ENCODE measurements at places on chromosomes 5 and 9. TPM values are rescaled to one million over a fixed set of nuclear protein-coding genes. Genes with fewer than 3 reads are reported as not detected.

Gene RETREG1
- 8.3 TPM for total RNA-seq

Gene LCN2
- not detected for total RNA-seq

Gene MAMDC2
- 1.5 TPM for total RNA-seq

Gene ELOVL7
- under 0.01 TPM for total RNA-seq

Gene LECT2
- not detected for total RNA-seq

Gene TAF11L5
- total RNA-seq, result not detected

Gene CARTPT
- not detected for total RNA-seq

- no peak for DNase-seq
Observed at GRCh38 chr9:68609901-68610415, 69.3 kb upstream of the TMEM252 start.

GRCh38 chr9:126860757-126861466, 473 bp downstream of the ZBTB34 start:
- DNase-seq, result peak; percentile 92

DNA sequence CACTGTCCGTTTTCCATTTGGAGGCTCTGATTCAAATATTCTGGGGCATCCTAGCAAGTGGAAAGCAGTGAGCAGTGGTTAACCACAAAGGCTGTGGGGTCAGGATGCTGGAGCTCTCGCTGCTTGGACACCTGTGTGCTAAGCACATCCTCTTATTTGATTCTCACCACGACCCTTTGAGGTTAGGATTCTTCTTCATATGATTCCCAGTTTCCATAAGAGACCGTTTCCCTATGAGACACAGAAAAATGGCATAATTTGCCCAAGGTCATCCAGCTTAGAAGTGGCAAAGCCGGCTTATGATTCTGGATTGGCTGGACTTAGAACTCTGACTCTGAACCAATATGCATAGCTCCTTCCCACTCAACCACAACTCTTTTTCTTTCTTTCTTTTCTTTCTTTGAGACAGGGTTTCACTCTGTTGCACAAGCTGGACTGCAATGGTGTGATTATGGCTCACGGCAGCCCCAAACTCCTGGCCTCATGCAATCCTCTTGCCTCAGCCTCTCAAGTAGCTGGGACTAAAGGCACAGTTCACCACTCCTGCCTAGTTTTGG, 207.7 kb downstream of the TTLL11 start:
- peak; percentile 44 for DNase-seq

DNA sequence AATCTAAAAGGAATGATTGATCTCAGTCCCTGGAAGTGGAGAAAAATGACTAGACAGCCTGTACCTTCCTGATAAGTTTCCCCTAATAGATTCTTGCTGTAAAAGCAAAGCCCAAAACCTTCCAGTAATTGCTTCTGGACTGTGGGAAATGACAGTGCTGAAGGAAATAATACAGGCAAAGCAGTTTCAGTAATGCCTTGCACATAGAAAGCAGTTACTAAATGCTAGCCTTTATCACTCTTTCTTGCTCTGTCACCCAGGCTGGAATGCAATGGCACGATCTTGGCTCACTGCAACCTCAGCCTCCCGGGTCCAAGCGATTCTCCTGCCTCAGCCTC, 50.3 kb downstream of the MAP1B start:
- no peak for DNase-seq

- DNase-seq, result peak; percentile 66
Observed at GRCh38 chr9:114273461-114273881, 49.4 kb upstream of the ORM1 start.

DNA sequence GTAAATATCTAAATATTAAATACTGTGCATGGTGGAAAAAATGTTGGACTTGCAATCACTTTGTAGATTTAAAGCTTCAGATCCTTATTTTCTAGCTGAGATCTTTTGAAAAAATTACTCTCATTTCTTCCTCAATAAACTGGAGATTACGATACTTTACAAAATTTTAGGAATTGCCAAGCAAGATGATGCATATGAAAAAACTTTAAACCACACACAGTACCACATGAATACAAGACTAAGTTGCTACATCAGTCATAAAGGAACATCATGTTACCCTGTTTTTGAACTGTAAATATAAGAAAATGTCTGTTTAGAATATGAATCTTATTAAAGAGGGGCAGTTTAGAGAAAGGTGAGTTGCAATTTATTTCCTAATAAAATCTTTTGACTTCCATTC, 703.6 kb upstream of the NUDT12 start:
- no peak for DNase-seq

DNA sequence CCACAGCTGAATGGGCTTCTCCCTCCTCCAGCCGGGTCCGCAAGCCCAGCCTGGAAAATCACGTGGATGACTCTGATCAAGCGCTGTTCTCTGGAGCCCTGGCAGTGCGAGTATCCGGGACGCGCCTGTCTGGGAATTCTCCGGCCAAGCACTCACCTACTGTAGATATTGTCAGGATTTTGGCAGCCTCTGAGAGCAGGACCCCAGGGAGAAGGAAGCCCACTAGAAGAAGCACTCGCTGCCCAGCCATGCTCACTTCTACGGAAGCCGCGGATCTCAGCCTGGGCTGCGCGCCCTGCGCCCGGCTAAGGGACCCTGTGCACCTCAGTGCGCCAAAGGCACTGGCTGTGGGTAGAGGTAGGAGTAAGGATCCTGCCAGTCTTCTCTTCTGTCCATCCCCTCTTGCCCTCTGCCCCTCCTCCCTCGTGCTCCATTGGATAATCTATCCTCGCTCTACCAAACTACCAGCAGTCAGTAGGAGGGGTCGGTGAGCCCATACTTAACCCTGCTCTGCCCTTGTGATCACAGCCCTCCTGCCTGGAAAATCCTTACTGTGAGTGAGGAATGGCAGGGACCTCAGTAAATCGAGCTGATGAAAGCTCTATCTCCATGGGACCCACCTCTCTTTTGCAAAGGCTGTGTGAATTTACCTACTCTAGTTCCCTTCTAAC, at the start of gene UGT3A2:
Gene UGT3A2, minus strand, starts transcription at position 343 of the 671 bp plus-strand sequence. Its CDS starts 93 bp downstream, at position 250.
- no peak for DNase-seq

DNA sequence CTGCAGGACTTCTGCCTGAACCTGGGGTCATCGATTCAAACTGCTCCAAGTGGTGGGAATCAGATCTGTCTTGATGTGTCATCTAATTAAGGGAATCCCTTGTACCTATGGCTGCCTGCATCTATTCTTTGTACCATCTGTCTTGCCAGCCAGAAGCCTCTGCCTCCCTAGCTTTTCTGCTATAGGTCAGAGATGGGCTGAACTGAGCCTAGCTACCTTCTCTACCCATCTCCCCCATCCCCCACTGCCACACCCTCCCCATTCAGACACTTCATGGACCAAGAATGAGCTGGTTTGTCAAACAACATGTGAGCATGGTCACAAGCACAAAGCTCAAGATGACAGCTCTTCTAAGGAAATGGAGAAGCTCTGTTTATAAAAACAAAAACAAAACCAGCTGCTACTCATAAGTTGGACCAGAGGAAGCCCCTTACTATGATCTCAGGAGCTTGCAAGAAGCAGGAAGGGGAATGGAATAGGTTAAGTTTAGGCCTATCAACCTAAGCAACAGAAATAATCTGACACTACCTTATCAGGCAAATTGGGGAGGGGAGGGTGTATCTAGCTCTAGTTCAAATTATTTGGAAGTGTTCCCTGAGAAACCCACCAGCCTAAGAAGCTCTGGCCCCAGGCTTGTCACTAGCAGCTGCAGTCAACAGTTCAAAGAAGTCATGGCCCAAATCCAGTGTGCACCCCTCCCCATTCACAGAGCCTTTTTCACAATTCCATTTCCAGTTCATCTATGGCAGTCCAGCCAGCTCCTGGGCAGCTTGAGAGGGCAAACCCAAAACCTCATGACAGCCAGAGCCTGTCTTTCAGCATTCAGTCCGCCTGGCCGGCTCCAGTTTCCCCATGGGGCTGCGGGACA, 29.9 kb downstream of the SKP1 start:
- DNase-seq, result no peak

DNA sequence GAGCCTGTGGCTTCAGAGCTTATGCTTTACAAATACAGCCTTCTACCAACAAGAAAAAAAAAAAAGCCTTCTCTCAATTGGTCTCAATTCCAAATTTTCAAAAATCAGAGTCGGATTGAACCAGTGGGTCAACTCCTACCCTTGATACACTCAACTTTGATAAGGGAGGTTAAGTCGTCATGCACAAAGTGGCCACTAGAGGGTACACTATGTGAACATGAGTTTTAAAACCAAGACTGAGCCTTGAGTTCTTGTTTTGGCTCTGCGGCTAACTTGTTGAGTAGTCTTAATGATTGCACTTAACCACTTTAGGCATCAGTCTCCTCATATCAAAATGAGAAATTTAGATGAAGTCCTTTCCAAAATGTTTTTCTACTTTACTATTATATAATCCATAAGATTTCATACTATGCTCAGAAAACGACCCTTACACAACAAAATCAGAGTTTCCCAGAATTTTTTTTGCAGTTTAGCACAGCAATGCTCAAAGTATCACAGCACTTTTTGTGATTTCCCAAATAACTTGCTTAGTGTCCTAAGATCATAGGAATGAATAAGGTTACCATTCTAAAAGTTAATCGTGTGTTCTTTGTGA, 92.9 kb upstream of the MTAP start:
- DNase-seq, result no peak

- peak; percentile 54 for DNase-seq
Observed at GRCh38 chr9:133352635-133353340, 3.5 kb downstream of the SURF1 start.

DNA sequence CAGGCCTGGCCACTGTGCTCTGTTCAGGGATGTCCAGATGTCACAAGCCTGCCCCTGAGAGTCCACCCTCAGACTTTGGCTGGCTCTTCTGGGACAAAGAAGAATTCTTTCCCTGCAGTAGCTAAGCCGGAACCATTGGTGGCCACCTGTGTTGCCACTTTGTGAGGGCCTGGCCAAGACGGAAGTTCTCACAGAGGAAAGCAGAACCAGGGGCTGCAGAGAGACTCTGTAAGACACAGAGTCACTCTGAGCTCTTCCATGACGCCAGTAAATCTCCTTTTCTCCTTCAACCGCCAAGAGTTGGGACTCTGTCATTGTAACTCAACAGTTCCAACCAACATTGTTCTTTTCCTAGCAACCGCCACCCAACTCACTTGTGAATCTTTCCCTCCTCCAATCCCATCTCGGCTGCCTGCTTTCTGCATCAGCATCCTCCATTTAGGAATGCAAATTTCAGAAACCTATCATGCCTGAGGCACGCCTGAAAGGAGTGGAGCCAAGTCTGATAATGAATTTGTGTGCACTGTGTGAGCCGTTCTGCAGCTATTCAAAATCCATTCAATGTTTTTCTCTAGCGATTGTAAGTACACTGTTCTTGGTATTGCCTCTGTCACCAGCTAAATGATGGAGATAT, 37.8 kb upstream of the ATP6V1G1 start:
- DNase-seq, result peak; percentile 73

DNA sequence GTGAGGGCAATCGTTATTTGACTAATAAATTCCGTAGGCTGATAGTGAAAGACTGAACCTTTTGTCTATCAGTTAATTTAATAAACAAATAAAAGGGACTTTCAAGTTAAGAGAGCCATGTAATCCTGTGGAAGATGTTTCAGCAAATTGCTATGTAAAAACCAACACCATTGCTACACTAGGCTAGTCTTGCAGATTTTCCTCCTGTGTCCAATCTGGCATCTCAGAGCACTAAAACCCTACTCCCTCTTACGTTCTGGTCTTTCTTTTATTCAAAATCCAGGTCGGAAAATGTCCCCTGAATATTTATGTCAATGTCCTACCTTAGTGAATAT, 478.8 kb upstream of the TNC start:
- DNase-seq, result no peak

DNA sequence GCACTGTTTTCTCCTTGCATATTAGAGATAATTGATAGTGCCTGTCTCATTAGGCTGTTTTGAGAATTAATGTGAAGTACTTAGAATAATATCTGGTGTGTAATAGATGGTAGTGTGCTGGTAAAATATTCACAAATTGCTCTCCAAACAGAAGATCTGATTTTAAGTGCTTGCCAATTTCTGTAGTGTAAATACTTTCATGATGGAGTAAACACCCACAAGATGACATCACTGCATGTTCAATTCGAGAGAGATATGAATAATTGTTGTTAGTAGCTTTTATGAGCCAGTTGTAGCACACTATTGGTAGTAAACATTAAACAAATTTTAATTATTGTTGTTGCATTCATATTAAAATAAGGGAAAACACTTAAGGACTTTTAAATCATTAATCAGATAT, 392.3 kb upstream of the RIOK2 start:
- no peak for DNase-seq

GRCh38 chr5:32443145-32443540, 1.4 kb downstream of the ZFR start:
- DNase-seq, result peak; percentile 87

DNA sequence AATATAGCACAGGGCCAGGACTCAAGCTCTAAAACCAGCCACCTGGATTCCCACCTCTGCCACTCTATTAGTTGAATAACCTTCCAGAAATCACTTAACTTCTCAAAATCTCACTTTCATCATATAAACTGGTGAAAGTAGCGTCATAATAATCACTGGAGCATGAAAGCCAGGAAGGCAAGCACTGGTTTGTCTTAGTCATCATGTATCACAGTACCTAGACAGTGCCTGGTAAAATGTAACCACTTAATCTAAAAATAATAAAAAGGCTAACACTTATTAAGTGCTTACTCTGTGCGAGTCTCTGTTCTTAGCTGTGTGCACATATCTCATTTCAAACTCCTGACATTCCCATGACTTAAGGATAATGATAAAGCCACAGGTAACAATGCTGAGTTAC, 109.4 kb downstream of the ASTN2 start:
- DNase-seq, result no peak

DNA sequence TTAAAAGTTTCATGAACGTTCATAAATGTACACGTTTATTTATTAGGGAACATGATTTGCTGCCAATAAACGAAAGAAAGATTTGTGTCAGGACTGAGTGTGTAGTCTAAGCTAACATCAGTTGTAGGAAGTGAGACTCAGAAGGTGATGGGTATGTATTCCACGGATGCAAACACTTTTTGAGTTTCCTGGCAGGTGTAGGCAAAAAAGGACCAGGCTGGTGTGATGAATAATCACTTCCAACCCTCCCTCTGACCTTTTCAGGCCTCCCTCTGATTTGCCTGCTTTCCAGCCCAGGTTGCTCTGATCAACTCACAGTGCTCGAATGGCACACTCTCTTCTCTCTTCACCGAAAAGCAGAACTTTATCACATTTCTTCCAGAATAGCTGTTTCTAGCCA, 51.8 kb downstream of the BASP1 start:
- DNase-seq, result no peak

GRCh38 chr5:55533521-55534435, 986 bp downstream of the PLPP1 start:
- DNase-seq, result no peak

GRCh38 chr5:124456249-124456648, 290.2 kb downstream of the ZNF608 start:
- no peak for DNase-seq

Data from osteoblast (primary cell).